ENCODE measurements at places on chromosomes 12 and 14.

DNA sequence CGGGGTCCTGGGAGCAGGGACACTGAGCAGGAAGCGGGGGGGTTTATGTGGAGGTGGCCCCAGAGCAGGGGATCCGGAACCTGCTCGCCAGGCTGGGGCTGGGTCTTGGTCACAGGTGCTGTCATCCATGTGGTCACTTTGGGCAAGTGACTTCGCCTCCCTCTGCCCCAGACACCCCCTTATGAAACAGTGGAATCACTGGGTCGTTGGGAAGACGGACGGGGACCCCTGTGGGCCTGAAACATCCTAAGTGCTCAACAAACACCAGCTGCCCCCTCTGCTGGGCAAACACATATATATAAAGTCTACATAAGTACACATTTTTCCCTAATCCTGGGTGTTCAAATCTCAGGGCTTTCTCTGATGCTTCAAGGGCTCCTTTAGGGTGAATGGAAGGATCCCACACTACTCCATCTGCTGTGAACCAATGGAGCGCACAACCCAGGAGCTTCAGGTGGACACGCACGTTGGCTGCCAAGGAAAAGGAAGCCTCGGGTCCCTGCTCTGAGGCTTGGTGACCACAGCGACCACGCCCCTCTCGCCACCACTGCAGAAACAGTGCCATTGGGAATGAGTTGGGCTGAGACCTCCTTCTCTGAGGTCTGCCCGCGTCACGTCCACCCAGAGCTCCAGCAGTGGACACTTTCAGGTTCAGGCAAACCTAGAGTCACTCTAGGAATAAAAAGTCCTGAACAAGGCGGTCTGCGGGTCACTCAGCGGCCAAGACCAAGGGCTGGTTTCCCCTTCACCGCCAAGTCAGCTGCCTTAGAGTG is 54.6 kb downstream of the CDC42BPB start:
- no peak for DNase-seq

- DNase-seq = no peak
These were observed 66.7 kb downstream of the SMOC1 start for GRCh38 chr14:69945912-69946311.

- DNase-seq = peak; percentile 56
These were observed 37.7 kb downstream of the CCDC175 start for GRCh38 chr14:59538936-59539335.

DNA sequence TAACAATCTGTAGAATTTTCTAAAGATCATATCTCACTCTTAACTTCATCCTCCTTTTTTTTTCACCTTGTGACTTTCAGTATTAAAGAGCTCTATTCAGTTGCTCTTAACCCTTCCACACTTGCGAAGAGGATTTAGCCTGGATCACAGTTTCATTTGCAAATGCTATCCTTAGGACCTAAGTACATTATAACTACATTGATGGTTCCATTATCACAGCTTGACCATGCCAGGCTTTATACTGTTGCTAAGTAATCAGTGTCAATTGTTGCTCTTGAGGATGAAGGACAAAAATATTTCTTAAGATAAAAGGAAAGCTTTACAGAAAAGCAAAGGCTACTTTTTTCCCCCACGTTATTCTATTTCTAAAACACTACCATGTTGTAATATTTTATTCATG is 122.2 kb downstream of the PDZRN4 start:
- no peak for DNase-seq

GRCh38 chr12:30692470-30692869 is 3.2 kb downstream of the IPO8 start:
- no peak for DNase-seq

- no peak for DNase-seq
These were observed 3.3 kb upstream of the PIWIL1 start for GRCh38 chr12:130334399-130334798.

DNA sequence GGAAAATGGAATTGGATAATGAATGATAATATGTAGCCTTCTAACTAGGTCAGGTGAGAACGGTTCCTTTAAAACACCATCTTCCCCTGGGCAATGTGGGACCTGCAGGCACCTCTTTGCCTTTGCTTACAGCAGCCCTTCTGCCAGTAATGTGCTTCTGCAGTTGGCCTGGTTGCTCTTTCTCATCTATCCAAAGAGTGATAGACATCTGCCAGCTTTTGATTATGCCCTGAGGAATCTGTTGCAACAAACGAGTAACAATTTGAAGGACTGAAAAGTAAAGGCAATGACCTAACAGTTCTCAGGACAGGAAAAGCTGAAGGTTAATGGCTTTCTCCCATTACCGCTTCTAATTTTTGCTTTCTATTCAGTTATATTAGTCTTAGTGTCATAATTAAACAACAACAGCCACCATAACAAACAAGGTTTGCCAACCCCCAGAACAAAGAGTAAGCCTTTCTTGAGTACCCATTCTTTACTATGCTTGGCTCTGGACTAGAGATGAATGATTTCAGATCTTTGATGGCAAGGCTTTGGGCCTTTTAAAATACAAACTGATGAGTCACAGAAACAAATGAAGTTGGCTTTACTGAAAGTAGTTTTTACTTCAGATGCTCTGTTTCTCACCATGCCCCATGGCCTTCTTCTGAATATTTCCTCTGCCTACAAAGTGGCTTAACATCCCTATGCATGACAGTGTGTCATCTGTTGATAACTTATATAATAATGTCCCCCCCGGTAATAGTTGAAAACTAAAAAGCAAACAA is 76.1 kb upstream of the KRR1 start:
- no peak for DNase-seq

- no peak for DNase-seq
These were observed 89.6 kb downstream of the DAAM1 start for GRCh38 chr14:59278111-59278510.

All from G401 (cell line).